Stimulated activated CD8-positive, alpha-beta memory T cell treated with anti-CD3 and anti-CD28 coated beads, Interleukin-4, amount 100 ng/mL, for 1 hour (primary cell): ENCODE measurements at places on chromosomes 6 and 20.

DNA sequence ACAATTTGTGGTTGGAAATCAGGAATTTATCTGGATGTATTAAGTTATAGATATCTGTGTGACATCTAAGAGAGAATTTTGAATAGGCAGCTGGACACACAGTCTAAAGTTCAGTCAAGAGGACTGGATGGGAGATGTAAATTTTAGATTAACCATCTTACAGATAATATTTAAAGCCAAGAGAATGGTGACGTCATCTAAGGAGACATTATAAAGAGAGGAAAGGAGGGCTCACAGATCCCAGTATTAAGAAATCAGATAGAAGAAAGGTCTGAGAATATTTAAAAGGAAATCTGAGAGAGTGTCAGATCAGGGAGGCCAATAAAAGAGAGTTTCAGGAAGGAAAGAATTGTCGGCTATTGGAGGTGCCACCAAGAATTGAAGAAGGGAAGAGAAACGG lies 9.4 kb downstream of the COL19A1 start:
- no peak for DNase-seq

DNA sequence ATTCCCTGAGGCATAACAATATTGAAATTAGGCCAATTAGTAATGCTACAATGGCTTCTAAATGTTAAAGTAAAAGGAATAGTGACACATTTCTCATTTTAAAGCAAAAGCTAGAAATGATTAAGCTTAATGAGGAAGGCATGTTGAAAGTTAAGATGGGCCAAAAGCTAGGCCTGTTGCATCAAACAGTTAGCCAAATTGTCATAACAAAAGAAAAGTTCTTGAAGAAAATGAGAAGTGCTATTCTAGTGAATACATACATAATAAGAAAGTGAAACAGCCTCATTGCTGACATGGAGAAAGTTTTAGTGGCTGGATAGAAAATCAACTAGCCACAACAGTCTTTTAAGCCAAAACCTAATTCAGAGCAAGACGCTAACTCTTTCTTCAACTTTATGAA lies 12.9 kb downstream of the OR2A4 start:
- no peak for DNase-seq

DNA sequence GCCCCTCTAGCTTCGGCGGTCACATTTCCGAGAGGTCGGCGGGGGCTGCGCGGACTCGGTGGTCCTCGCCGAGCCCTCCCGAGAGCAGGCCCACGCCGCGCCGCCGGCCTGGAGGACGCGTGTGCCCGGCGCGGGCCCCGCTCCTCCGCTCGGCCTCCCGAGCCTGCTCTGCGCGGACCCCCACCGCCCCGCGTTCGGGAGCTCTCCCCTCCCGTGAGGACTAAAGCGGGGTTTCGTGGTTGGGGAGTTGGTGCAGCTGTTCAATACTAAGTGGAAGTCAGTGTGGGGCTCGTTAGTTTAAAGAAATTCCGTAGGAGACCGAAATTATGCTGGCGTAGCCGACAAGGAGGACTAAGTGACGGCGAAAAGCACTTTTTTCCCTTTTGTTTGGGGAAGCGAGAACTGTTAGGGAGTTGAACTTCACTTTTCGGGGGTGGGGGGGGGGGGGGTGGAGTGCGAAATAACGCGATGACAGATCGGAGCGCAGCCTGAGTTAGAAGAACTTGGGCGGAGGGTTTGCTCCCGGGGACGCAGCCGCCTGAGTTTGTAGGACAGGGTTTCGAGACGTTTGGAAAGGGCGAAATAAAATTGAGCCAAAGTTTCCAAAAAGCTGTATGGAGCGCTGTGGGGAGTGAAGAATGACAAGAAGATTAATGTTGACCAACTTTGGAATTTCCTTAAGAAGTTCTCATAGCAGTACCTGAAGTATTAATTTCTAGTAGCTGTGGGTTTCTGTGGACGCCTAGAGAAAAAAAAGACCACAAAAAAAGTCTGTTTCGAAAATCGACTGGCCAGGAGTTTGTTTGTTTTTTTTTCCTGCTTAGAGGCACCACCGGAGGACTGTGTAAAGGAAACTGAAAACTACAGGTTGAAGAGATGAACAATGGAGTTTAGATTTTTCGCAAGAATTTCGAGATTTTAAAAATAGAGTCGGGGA lies 1.4 kb downstream of the QKI start:
- no peak for DNase-seq

GRCh38 chr6:88141561-88142296 lies 24.4 kb downstream of the CNR1 start:
- DNase-seq, result no peak

- no peak for DNase-seq
These were observed 74.1 kb downstream of the ASXL1 start for GRCh38 chr20:32432277-32432676.

DNA sequence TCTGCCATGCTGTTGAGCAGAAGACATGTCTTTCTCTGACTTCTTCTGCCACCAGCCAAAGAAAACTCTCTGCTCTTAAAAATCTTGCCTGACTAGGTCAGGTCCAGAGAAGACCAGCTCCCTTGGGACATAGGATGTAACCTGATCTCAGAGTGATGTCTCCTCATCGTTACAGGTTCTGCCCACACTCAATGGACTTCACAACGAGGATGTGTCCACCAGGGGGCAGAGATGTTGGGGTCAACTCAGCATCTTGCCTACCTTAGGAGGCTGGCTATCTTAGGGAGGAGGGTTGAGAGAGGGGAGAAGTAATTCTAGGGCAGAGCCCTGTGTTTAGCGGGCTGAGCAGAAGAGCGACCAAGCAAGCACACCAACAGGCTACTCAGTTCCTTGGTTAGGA lies 207.6 kb upstream of the CDH4 start:
- no peak for DNase-seq

- no peak for DNase-seq
These were observed 87.5 kb downstream of the RALGAPA2 start for GRCh38 chr20:20624914-20625313.

- no peak for DNase-seq
These were observed 184.0 kb downstream of the RPS12 start for GRCh38 chr6:132998418-132998817.

DNA sequence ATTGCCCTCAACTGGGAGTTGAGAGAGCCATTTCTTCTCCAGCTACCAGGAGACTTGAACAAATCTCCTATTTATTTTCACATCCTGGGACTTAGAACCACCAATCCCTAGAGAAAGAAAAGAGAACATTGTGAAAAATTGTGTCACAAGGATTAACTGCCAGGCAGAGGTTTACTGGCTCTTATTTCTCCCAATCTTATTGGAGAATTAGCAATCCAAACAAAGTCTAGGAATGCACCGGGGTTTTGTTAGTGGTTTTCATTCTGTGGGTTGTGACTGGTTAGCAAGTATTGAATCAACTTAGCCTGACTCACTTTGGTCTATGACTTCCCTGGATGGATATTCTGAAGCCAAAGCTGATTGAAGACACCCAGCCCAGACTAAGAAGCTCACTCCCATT lies 21.2 kb upstream of the ENPP5 start:
- no peak for DNase-seq

- DNase-seq, result no peak
These were observed 97.1 kb upstream of the SLC22A16 start for GRCh38 chr6:110573537-110573936.

DNA sequence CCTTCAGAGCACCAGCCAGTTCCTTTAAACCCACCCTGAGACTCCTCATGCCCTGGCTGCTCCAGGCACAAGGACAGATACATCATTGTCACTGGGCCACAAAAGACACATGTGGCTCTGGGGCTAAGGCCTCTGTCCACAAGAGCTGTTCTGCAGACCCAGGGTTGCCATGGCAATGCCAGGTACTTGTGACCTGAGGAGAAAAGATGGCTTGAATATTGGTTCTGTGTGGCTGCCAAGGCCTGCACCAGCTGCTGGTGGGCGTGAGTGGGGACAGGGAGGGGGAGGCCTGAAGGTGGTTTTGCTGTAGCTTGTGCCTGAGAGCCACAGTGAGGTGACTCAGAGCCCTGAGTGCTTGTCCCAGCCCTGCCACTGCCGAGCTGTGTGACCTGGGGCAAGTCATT lies 31.8 kb downstream of the SAYSD1 start:
- DNase-seq, result no peak

DNA sequence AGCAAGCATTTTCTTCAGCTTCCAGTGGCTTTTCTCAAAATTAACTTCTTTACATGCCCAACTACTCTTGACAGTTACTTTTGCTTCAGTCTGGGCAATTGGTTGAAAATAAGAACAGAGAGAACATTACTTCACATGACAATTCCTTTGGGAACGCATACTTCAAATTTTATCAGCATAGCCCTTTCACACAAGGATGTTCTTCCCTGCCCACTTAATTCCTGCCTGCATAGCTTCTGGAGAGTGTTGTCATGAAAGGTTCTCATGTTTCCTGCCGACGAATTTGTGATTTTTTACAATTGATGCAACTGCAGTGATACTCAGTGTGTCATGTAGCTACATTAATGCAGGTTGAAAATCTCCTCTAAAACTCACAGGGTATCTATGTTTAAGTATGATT lies 22.0 kb upstream of the SNRNP48 start:
- DNase-seq, result no peak

DNA sequence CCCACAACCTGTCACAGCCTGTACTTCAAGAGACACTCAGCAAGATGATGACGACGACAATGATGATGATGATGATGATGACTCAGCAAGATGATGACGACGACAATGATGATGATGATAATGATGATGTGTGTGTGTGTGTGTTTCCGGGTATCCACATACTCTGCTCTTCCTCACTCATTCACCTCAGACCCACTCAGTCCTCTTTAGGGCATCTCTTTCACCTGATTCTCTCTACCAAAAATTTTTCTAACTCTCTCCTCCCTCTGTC lies 1.2 kb upstream of the EIF6 start:
- no peak for DNase-seq

DNA sequence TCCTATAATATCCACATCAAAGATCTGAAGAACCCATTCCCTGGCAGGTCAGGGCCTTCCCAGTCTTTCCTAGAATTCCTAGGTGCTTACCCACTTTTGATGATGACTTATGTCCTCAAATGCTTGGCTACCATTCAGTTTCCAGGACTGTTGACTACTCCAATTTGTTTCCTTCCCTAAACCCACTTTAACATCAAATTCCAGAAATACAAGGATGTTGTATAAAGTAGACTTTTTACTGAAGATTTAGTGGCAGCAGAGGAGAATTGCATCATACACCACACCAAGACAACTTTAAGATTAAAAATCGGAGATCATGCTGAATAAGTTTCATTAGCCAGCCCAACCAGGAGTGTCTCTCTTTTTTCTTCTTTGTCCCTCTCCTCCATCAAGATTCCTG lies 203.3 kb upstream of the LAMP5 start:
- DNase-seq, result no peak

DNA sequence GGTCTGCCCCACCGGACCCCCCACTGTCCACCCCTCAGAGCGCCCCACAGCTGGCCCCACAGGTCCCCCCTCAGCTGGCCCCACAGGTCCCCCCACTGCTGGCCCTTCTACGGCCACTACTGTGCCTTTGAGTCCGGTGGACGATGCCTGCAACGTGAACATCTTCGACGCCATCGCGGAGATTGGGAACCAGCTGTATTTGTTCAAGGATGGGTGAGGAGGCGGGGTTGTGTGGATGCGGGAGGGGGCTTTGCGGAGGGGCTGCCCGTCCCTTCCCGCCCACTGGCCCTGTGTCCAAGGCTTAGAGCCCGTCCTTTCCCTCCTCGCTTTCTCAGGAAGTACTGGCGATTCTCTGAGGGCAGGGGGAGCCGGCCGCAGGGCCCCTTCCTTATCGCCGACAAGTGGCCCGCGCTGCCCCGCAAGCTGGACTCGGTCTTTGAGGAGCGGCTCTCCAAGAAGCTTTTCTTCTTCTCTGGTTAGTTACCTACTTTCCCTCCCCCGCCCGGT lies 4.7 kb downstream of the MMP9 start:
- DNase-seq, result no peak

DNA sequence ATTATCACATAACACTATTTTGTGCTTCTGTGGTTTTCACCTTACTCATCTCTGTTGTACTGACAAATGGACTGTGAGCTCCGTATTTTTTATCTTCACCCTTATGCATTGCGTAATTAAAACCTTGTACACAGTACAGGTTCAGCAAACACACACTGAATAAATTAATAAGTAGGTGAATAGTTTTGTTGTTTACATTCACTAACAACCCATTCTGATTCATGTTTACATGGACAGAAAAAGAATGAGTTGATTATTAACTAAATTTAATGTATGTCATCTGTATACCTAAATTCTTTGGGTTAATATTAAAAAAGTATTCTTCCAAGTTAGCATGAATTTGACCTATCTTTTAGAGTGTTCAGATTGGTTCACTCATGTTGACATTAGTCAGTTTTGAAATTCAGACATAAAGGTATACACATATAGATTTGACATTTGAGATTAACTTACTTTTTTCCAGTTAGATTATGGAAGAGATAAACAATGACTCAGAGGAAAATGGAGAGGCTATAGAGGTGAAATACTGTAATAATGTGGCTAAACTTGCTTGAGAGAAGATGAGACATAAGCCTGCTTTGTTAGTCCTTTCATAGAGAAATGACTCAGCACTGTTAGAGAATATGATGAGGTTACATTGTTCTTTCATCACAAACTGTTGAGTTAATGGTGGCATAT lies 541.7 kb upstream of the FLRT3 start:
- DNase-seq, result no peak

- no peak for DNase-seq
These were observed 70.8 kb downstream of the EYA2 start for GRCh38 chr20:46965477-46965876.

GRCh38 chr6:129946439-129947140 lies 71.8 kb upstream of the L3MBTL3 start:
- no peak for DNase-seq

- no peak for DNase-seq
These were observed 57.5 kb downstream of the CYB5R4 start for GRCh38 chr6:83917001-83917400.

- no peak for DNase-seq
These were observed 10.9 kb downstream of the SNX5 start for GRCh38 chr20:17957505-17958363.

- DNase-seq, result no peak
These were observed 50.0 kb downstream of the CNBD2 start for GRCh38 chr20:36018208-36018988.

DNA sequence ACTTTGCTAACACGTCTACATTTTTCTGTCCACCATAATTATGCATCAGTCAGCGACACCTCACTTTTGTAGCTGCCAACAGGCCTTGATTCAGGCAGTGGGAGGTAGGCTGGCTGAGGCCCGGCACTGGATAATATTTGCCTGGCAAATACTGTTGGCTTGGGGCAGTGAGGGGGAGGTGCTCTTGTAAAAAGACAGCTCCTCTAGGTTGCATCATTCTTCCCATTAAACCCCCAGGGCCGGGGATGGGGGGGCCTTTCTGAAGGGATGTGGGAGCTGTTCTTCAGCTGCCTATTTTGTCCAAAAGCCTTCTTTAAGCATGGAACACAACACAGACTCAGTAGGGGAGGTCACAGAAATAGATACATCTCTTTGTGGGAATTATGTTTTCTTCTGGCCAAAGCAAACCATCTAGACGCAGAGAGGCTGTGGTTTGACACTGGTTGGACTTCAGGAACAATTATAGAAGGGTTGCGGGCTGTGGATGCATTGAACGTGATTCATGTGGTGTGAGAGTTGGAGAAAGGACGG lies 338.3 kb upstream of the NT5E start:
- no peak for DNase-seq

- DNase-seq, result no peak
These were observed 8.6 kb upstream of the SERPINB6 start for GRCh38 chr6:2979819-2980464.

GRCh38 chr20:37348792-37349516 lies 3.0 kb downstream of the SRC start:
- DNase-seq, result no peak
